ENCODE measurements at places on chromosomes 7 and 10. TPM values are rescaled to one million over a fixed set of nuclear protein-coding genes. Genes with fewer than 3 reads are reported as not detected.
A peak's percentile ranks its signal among the peaks of the same experiment; 100 is the strongest.

DNA sequence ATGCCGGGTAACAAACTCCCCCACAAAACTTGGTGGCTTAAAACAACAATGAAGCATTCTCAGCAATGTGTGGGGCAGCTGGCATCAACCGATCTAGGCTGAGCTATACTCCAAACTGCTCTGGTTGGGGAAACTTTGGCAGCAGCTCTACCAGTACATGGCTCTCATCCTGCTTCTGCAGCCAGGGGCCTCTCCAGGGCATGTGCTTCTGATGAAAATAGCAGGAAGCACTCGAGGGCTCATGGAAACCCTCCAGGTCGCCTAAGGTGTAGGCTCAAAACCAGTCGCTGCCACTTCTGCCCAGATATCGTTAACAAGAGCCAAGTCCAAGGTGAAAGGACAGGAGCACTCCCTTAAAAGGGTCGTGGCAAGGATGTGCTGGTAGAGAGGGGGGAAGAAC, 134.1 kb downstream of the TEX36 start:
- no peaks in the 10 kb centered on the region for H3K4me1 ChIP-seq
- no peak overlapping the region for H3K27ac ChIP-seq
- H3K4me3 ChIP-seq: no peak overlapping the region
- no peak for DNase-seq

DNA sequence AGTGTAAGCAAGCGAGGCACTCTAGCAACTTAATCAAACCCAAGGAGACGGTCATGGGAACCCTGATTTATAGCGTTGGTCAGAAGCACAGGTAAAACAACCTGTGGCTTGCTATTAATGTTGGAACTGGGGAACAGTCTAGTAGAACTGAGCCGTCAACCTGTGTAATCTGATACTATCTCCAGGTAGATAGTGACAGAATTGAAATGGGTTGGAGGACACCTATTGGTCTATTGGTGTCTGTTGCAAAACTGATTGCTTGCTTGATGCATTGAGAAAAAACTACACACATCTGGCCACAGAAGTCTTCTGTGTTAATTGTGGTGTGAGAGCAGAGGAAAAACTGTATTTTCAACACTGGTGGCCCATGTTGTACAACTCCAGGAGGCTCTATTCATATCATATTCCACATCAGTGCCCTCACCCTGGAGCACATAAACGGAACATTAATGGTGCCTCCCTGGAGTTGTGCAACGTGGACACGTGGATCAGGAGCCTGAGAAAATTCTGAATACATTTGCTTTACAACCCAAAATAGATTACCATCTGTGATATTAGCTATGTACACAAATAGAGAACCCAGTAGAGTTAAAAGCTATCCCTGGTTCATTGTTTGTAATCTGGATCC, 112.2 kb downstream of the MYO3A start:
- H3K4me1 ChIP-seq: no peaks in the 10 kb centered on the region
- no peaks in the 10 kb centered on the region for H3K36me3 ChIP-seq
- H3K27ac ChIP-seq: no peak overlapping the region
- no peak overlapping the region for H3K4me3 ChIP-seq
- no peak for DNase-seq

GRCh38 chr10:24344695-24345463, 135.9 kb downstream of the KIAA1217 start:
- H3K27me3 ChIP-seq: peaks cover 10% of the 10 kb centered on the region
- no peak for DNase-seq
- no peaks in the 10 kb centered on the region for H3K36me3 ChIP-seq
- no peak overlapping the region for H3K4me3 ChIP-seq
- no peak overlapping the region for H3K27ac ChIP-seq

GRCh38 chr7:29593459-29593858, 29.8 kb downstream of the PRR15 start:
- DNase-seq: no peak
- no peak overlapping the region for H3K27ac ChIP-seq
- H3K4me3 ChIP-seq: no peak overlapping the region
- H3K4me1 ChIP-seq: peaks cover 7% of the 10 kb centered on the region
- no peaks in the 10 kb centered on the region for H3K27me3 ChIP-seq

DNA sequence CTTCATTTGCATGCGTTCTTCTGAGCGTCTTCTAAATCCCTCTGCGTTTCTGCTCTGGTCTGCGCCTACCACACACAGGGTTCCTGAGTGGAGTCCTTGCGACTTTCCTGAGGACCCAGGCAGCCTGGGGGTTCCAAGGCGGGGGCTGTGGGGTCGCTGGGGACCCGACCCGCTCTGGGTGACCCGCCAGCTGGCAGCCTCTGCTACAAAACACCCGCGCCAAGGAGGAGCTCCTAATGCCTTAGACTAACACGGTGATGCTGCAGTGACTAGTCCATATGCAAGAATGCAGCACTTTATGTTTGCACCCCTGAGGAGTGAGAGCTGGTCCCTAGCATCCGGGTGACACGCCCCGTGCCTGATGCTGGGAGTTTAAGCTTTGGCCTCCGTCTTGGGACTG, 367.0 kb upstream of the POM121L12 start:
- H3K27ac ChIP-seq: no peak overlapping the region
- no peak overlapping the region for H3K4me3 ChIP-seq
- no peaks in the 10 kb centered on the region for H3K36me3 ChIP-seq
- no peaks in the 10 kb centered on the region for H3K4me1 ChIP-seq
- no peaks in the 10 kb centered on the region for H3K27me3 ChIP-seq

DNA sequence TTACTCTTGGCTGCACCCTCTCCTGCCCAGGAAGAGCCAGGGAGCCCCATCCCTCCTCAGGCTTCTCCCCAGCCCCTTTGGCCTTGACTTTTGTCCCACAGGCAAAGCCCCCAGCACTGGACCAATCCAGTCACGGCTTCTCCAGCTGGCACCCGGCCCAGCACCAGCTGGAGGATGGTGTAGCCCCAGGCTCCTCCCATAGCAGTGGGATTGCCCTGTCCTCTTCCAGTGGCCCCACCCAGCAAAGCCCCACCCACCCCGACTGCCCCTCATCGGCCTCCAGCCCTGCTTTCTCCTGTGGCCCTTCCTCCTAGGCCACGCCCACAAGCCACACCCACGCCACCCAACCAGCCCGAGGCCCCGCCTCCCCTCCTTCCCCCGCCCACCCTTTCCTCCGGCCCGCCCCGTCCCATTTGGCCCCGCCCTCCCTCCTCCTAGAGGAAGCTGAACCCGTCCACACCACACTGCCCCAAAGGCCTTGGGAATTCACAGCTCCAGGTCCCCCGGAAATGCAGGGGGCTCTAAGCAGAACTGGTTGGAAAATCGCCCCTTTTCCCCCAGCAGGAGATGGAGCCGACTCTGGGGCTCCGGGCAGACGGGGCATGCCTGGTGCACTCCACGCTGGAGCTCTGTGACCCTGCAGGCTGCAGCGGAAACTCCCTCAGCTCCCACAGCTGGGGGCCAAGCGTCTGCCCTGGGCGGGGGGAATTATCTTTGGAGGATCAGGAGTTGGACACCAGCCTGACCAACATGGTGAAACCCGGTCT, 25.2 kb downstream of the GET4 start:
- peaks cover 5% of the 10 kb centered on the region for H3K27me3 ChIP-seq
- DNase-seq: peak; percentile 37
- no peaks in the 10 kb centered on the region for H3K4me1 ChIP-seq
- no peak overlapping the region for H3K27ac ChIP-seq
- H3K36me3 ChIP-seq: peaks cover 2% of the 10 kb centered on the region

GRCh38 chr10:21599582-21599981, 65.5 kb downstream of the MLLT10 start:
- no peak for DNase-seq
- no peak overlapping the region for H3K27ac ChIP-seq
- peaks cover 4% of the 10 kb centered on the region for H3K36me3 ChIP-seq
- no peaks in the 10 kb centered on the region for H3K27me3 ChIP-seq
- H3K4me1 ChIP-seq: peaks cover 16% of the 10 kb centered on the region

- no peak overlapping the region for H3K4me3 ChIP-seq
- no peaks in the 10 kb centered on the region for H3K36me3 ChIP-seq
- no peaks in the 10 kb centered on the region for H3K4me1 ChIP-seq
- no peak overlapping the region for H3K27ac ChIP-seq
- H3K27me3 ChIP-seq: peaks cover 7% of the 10 kb centered on the region
- DNase-seq: no peak
These were observed 20.9 kb upstream of the ARHGAP22 start for GRCh38 chr10:48625826-48626134.

- peak within 1 kb of the TSS; percentile 85 for H3K27ac ChIP-seq
- H3K36me3 ChIP-seq: peaks cover 1% of the 10 kb centered on the region
- no peaks in the 10 kb centered on the region for H3K27me3 ChIP-seq
- peaks cover 39% of the 10 kb centered on the region for H3K4me1 ChIP-seq
These were observed at the start of gene PIP4K2A for GRCh38 chr10:22714479-22715289. PIP4K2A (minus strand) TSS chr10:22714578; CDS start chr10:22714326, 252 bp downstream.

- H3K36me3 ChIP-seq: no peaks in the 10 kb centered on the region
- no peak overlapping the region for H3K27ac ChIP-seq
- no peak overlapping the region for H3K4me3 ChIP-seq
- DNase-seq: no peak
These were observed 54.9 kb downstream of the KCNH2 start for GRCh38 chr7:150923196-150923595.

DNA sequence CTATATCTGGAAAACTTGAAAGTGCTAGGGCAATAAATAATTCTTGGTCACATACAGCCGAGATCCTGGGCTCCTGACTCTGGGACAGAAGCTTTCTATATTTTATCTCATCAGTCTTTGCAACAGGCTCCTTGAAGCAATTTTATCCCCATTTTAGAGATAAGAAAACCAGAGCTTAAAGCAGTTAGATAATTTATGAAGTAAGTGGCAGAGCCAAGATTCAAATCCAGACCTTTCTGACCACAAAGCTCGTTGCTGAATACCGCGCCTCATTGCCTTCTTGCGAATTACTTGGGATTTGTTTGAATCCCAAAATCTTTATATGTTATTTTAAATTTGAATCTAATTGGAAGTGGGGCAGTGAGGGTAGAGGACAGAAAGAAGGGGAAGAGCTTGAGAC, 106.0 kb downstream of the TCF7L2 start:
- H3K27me3 ChIP-seq: peaks cover 11% of the 10 kb centered on the region
- no peak overlapping the region for H3K27ac ChIP-seq
- DNase-seq: no peak
- H3K4me1 ChIP-seq: no peaks in the 10 kb centered on the region

GRCh38 chr7:31368620-31369019, 28.1 kb upstream of the NEUROD6 start:
- no peaks in the 10 kb centered on the region for H3K27me3 ChIP-seq
- no peaks in the 10 kb centered on the region for H3K36me3 ChIP-seq
- no peak for DNase-seq
- H3K27ac ChIP-seq: no peak overlapping the region
- no peaks in the 10 kb centered on the region for H3K4me1 ChIP-seq

DNA sequence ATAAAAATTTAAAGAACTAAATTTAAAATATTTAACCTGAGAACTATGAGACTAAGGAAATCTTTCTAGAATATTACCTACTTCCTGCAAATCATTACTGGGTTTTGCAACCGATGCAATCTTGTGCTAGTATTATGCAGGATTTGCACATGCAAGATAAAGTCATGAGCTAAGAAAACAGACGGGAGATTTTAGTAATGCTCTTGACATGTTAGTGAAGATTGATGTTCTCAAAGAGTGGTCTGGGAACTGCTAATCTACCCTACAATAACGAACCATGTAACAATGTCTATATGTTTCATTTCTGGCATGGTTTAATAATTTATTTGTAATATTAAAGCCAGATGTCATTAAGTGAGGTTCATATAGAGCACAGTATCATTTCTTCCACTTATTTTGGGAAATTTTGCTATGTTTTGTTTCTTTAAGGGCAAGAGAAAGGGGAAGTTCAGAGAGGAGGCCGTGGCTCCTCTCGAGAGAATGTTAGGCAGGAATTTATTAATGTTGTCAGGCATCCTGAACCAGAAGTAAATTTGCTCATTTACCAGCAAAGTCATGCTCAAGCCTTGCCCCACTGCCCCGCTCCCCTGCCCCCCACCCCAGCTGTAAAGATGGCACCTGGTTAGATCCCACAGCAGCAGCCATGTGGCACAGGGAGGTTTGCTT, 22.8 kb downstream of the LRRC17 start:
- no peak for DNase-seq
- H3K27me3 ChIP-seq: peaks cover 7% of the 10 kb centered on the region
- H3K4me1 ChIP-seq: no peaks in the 10 kb centered on the region
- no peak overlapping the region for H3K27ac ChIP-seq

- no peak for DNase-seq
- no peak overlapping the region for H3K27ac ChIP-seq
- H3K36me3 ChIP-seq: no peaks in the 10 kb centered on the region
- H3K27me3 ChIP-seq: peaks cover 3% of the 10 kb centered on the region
- H3K4me1 ChIP-seq: peaks cover 48% of the 10 kb centered on the region
These were observed 9.9 kb downstream of the C7orf57 start for GRCh38 chr7:48045195-48045765.

GRCh38 chr7:149133028-149133710, 7.0 kb upstream of the ZNF425 start:
- H3K27ac ChIP-seq: no peak overlapping the region
- H3K27me3 ChIP-seq: no peaks in the 10 kb centered on the region
- peaks cover 4% of the 10 kb centered on the region for H3K4me1 ChIP-seq

DNA sequence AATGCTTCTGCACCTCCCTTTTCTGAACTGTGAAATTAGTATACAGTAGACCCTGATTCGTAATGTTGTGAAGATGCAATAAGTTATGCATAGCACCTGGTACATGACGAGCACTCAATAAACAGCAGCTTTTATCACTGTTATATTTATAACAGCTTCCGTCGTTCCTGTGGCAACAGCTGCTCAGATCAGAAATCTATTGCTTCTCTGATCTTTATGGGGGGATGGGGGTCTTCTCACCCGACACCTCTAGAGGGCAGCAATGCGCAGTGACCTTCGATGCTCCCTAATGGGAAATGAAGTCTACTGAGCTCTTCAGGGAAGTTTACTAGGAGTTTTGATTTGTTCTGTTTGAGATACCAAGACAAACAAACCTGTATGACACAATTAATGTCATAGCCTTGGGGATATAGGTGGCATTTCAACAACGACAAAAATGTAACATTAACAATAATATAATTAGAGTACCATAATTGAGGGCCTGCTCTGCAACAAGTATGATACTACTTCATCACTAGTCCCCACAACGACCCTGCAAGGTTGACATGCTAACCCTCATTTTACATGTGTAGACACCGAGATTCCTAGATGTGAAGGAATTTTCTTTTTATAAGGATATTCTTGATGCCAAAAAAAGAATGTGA, 289.6 kb downstream of the SFMBT2 start:
- H3K36me3 ChIP-seq: peaks cover 1% of the 10 kb centered on the region
- peak; percentile 37 for DNase-seq
- H3K27me3 ChIP-seq: peaks cover 36% of the 10 kb centered on the region
- H3K27ac ChIP-seq: peak overlapping the region; percentile 38
- H3K4me1 ChIP-seq: peaks cover 6% of the 10 kb centered on the region

Gene AIMP2
- total RNA-seq: 101 TPM

Gene ANKRD61
- total RNA-seq: 0.56 TPM

Gene ADAM12
- not detected for total RNA-seq

Gene GPR37
- not detected for total RNA-seq

Gene NUDT13
- 0.81 TPM for total RNA-seq

Gene ASAH2
- total RNA-seq: 5.4 TPM

Gene SPDYE3
- total RNA-seq: not detected

Gene ZNF239
- total RNA-seq: 1.7 TPM

Gene PRDX3
- total RNA-seq: 163 TPM

Gene TAS2R41
- total RNA-seq: not detected

Gene MRLN
- 0.23 TPM for total RNA-seq

Gene STEAP1B
- not detected for total RNA-seq

Gene SORBS1
- total RNA-seq: 0.73 TPM

Gene ZC3HAV1L
- total RNA-seq: 31.5 TPM
